ENCODE measurements at places on chromosomes 16 and 17.
A peak's percentile ranks its signal among the peaks of the same experiment; 100 is the strongest.

GRCh38 chr17:72517413-72518158, 396.8 kb downstream of the SOX9 start:
- DNase-seq = no peak

- DNase-seq = no peak
Observed at GRCh38 chr17:8806926-8807550, 7.9 kb upstream of the MFSD6L start.

DNA sequence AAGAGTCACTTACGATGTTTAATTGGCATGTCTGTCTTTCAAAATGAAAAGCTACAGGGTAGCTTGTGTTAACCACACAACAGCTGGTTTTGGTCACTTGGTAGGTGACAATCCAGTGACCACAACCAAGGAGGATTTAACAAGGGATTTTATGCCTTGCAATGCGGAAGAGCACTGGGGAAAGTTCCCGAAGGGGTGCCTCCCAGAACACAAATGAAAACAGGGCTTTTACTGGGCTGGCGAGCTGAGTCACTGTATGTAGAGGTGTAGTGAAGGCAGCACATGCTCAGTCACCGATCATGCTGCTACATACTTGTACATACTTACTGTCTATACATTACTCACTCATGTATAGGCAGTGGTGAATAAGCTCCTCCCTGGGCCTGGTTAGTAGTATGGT, 483.5 kb downstream of the CDH13 start:
- DNase-seq = no peak

GRCh38 chr16:89166696-89167424, 4.7 kb upstream of the CDH15 start:
- DNase-seq = peak; percentile 25

DNA sequence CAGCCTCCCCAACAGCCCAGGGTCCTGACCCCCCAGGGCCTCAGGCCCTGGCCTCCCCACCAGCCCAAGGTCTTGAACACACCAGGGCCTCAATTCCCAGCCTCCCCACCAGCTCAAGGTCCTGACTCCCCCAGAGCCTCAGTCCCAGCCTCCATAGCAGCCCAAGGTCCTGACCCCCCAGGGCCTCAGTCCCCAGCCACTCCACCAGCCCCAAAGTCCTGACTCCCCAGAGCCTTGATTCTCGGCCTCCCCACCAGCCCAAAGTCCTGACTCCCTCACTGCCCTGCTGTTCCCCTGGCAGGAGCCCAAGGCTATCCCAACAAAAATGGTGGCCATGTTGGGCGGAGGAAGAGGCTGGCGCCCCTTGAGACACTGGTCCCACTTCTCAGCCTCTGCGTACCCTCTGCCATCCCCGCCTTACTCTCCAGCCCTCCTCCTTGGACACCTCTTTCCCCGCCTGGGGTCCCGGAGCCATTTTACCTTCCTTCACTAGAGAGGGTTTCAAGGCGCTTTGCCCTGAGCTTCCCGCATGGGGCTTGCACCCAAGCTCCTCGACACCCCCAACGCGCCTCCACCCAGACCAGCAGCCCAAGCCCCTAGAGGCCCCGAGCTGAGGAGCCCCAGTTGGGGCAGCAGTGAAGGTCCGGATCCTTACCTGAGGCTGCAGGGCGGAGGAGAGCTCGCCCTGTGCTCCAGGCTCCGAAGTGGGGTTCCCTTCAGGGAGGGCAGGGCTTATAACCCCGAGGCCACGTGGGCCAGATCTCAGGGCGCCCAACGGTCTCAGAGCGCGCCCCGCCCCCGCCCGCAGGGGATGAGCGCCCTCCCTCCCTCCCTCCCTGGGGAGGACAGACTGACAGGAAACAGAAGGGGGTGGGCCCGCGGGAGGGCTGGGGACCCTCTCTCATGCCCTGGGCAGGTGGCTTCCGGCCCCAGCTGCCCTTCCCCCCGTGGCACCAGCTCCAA, 3.5 kb upstream of the TSPOAP1 start:
- no peak for DNase-seq

Data from cardiac fibroblast (primary cell).